ENCODE measurements at places on chromosomes 11 and 22. TPM values are rescaled to one million over a fixed set of nuclear protein-coding genes. Genes with fewer than 3 reads are reported as not detected.

GRCh38 chr11:10305964-10306918 is 1.4 kb downstream of the ADM start:
- DNase-seq = no peak

Gene OR51B6
- not detected for total RNA-seq

DNA sequence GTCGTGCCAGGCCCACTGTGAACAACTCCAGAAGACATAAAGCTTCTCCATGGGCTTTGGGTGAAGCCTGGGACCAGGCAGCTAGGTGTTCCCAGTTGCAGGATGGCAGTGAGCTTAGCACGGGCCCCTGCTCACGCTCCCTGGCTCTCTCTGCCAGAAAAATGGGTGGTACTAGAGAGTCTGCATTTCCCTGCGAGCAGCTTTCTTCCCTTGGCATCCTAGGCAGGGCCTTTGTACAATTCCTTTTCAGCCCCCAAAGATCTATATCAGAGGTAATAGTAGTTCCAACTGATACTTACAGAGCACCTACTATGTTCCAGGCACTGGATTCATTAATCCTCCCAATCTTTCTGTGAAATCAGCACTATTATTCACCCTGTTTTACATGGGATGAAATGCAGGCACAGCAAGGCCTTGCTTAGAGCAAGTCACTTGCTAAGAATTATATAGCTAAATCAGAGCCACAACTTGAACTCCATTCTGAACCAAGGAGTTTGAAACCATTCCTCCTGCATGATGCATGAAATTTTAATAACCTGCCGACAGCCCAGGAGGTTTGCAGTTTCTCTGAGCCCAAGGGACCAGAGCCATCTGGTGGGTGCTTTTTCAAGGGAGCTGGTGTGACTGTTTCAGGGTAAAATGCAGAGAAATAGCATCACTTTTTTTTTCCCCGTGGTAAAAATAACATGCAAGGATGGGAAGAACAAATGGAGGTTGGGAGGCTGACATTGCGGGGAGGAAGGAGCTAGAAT is 22.7 kb downstream of the NAV2 start:
- no peak for DNase-seq

DNA sequence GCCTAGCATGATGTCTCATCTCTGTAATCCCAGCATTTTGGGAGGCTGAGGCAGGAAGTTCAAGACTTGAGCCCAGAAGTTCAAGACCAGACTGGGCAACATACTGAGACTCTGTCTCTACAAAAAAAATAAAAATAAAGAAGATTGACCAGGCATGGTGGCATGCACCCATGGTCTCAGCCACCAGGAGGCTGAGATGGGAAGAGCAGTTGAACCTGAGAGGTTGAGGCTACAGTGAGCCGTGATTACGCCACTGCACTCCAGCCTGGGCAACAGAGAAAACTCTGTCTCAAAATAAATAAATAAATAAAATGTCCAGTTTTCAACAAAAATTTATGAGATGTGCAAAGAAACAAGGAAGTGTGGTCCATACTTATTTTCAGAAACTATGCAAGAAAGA is 28.3 kb downstream of the EFCAB6 start:
- DNase-seq = no peak

- no peak for DNase-seq
Measured at GRCh38 chr11:35253237-35253636, 114.3 kb downstream of the CD44 start.

Gene RIMBP3C
- total RNA-seq = 0.31 TPM

GRCh38 chr11:111937844-111938243 is 701 bp downstream of the DIXDC1 start:
- no peak for DNase-seq

DNA sequence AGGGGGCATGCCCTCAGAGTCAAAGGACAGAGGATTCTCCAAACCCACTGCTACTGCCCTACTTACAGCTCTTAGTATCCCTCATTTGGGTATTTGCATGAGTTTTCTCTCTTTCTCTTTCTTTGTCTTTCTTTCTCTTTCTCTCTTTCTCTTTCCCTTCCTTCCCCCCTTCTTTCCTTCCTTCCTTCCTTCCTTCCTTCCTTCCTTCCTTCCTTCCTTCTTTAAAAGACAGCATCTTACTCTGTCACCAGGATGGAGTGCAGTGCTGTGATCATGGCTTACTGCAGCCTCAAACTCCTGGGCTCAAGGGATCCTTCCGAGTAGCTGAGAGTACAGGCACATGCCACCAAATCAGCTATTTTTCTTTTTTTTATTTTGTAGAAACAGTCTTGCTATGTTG is 14.0 kb upstream of the MMP7 start:
- no peak for DNase-seq
